Urinary bladder (tissue), 4 donors: ENCODE measurements at places on chromosomes 5 and 9. TPM values are rescaled to one million over a fixed set of nuclear protein-coding genes. Genes with fewer than 3 reads are reported as not detected.

- no peak for DNase-seq
Measured at GRCh38 chr9:86867804-86868313, 79.4 kb downstream of the GAS1 start.

GRCh38 chr5:50580506-50580905, 85.9 kb upstream of the PARP8 start:
- DNase-seq: no peak

MEIKIN gene
- polyA plus RNA-seq: not detected

RAB24 gene
- 50.6 TPM for polyA plus RNA-seq

CCNO gene
- polyA plus RNA-seq: 2.8 TPM

GRCh38 chr5:78638423-78638822, 10.1 kb downstream of the LHFPL2 start:
- DNase-seq: no peak

ACTBL2 gene
- polyA plus RNA-seq: not detected

DDX41 gene
- polyA plus RNA-seq: 65.6 TPM

- DNase-seq: no peak
Measured at GRCh38 chr5:28012538-28012937, 974.2 kb upstream of the CDH9 start.

GRCh38 chr5:107831612-107832395, 161.1 kb upstream of the EFNA5 start:
- no peak for DNase-seq

EIF4E1B gene
- not detected for polyA plus RNA-seq

SETD9 gene
- polyA plus RNA-seq: 8.7 TPM

TLR4 gene
- 5.6 TPM for polyA plus RNA-seq

- DNase-seq: no peak
Measured at GRCh38 chr5:129400395-129400983, 59.6 kb upstream of the ADAMTS19 start.

DNA sequence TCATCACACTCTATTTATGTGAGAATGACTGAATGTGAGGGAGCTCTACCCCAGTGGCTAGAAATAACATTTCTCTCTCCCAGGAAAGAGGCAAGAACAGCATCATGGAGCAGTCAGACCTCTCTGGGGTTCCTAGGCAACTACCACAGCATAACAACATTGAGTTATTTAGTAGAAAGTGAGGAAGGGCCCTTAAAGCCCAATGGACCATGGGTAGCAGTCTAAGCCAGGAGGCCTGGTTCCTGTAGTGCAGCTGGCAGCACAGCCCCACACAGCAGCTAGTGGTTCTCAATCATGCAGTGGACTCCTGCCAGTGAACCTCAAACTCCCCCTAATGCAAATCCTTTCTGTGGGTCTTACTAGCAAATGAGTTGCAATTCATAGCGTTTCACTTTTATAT, 55.3 kb downstream of the SPEF2 start:
- no peak for DNase-seq

GRCh38 chr5:67214707-67215447, 18.3 kb upstream of the CD180 start:
- DNase-seq: no peak

DNA sequence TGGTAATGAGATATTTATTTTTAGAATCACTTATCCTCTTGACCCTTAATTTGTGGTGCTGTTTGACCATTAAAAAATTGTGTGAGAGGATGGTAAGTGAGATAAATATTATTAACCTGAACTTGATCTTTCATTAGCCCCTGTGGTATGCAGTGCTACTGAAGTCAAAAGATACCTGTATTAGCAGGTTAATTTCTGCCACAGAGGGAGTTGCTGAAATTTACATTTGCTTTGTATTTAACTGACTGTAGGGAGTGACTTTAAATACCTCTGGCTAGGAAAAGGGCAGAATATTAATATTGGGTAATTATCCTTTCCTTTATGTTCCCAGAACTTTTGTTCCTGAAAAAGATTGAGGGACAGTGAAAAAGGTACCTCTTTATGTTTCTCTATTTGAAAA, 133.6 kb downstream of the CHSY3 start:
- DNase-seq: no peak

GRCh38 chr5:22985446-22985845, 132.3 kb upstream of the CDH12 start:
- DNase-seq: no peak

GRCh38 chr5:4128994-4129393, 533.4 kb downstream of the IRX1 start:
- DNase-seq: no peak

GRCh38 chr9:75967556-75967955, 77.1 kb downstream of the PCSK5 start:
- no peak for DNase-seq

GRCh38 chr5:38807570-38808483, 38.0 kb upstream of the OSMR start:
- peak; percentile 60 for DNase-seq

DNA sequence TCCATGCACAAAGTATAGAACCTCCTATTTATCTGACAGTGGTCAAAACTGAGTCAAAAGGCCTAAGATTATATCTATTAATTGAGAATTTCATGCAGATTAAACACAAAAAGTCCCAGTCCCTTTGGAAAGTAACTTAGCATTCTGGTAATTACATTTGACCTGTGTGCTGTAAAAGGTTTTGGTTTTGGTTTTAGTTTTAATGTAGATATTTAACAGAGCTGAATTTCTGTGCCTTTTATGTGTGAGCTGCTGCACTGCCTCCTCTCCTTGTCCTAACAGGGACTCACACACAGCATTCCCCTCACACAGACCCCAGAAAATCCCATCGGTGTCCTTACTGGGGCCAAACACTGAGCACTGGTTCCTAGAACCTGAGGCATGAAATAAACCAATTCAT, 31.0 kb upstream of the FSD1L start:
- DNase-seq: no peak

GRCh38 chr5:148825716-148826052, 727 bp upstream of the ADRB2 start:
- DNase-seq: peak; percentile 26

DNA sequence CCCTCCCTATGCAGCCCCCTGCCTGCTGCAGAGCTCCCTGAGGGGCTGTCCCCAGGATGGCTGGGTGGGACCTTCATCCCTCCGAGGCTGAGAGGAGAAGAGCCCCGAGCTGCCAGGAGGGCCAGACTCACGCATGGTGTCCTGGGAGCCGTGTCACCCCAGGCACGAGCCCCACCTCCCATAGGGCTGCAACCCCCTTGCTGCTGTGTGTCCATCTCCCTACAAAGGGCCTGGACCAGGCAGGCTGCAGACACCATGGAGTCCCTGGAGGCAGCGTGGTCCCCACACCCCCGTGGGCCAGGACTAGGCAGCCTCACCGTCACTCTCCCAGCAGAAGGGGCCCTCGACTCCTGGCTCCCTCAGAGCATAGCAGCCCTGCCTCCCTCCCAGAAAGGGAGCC, 11.2 kb upstream of the SEC16A start:
- DNase-seq: no peak

- DNase-seq: peak; percentile 18
Measured at GRCh38 chr5:174693697-174694385, 30.5 kb upstream of the MSX2 start.

DNA sequence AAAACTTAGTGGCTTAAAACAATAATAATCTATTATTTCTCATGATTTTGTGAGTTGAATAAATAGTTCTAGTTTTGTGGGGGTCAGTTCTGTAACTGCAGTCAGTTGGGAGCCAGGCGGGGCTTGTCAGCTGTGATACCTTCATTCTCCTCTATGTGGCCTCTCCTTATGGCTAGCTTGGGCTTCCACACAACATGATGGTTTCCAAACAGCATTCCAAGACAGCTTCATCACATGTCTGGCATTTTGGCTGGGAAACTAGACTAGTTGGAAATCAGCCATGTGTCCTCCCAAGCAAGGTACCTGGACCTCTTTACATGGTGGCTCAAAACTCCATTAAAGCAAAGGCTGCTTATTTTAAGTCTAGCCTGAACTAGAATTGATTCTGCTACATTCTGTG, 61.4 kb upstream of the RANBP3L start:
- no peak for DNase-seq
